ENCODE measurements at places on chromosomes 4 and X. TPM values are rescaled to one million over a fixed set of nuclear protein-coding genes. Genes with fewer than 3 reads are reported as not detected.

The ANXA10 gene
- 0.12 TPM for total RNA-seq

- no peak overlapping the region for H3K27ac ChIP-seq
- H3K4me3 ChIP-seq = no peak overlapping the region
- H3K27me3 ChIP-seq = no peaks in the 10 kb centered on the region
- no peaks in the 10 kb centered on the region for H3K4me1 ChIP-seq
- no peak for DNase-seq
Observed at GRCh38 chr4:73460913-73461522, 20.5 kb upstream of the AFM start.

The PPARGC1A gene
- total RNA-seq = 0.15 TPM

- H3K36me3 ChIP-seq = no peaks in the 10 kb centered on the region
- no peak for DNase-seq
- H3K27ac ChIP-seq = no peak overlapping the region
- no peak overlapping the region for H3K4me3 ChIP-seq
- H3K4me1 ChIP-seq = no peaks in the 10 kb centered on the region
- no peaks in the 10 kb centered on the region for H3K27me3 ChIP-seq
Observed at GRCh38 chrX:97372001-97372766, 488.5 kb downstream of the RPA4 start.

GRCh38 chr4:12545812-12546211 is 938.3 kb downstream of the RAB28 start:
- H3K27ac ChIP-seq = no peak overlapping the region
- DNase-seq = no peak
- no peak overlapping the region for H3K4me3 ChIP-seq
- no peaks in the 10 kb centered on the region for H3K4me1 ChIP-seq
- no peaks in the 10 kb centered on the region for H3K27me3 ChIP-seq
- no peaks in the 10 kb centered on the region for H3K36me3 ChIP-seq

DNA sequence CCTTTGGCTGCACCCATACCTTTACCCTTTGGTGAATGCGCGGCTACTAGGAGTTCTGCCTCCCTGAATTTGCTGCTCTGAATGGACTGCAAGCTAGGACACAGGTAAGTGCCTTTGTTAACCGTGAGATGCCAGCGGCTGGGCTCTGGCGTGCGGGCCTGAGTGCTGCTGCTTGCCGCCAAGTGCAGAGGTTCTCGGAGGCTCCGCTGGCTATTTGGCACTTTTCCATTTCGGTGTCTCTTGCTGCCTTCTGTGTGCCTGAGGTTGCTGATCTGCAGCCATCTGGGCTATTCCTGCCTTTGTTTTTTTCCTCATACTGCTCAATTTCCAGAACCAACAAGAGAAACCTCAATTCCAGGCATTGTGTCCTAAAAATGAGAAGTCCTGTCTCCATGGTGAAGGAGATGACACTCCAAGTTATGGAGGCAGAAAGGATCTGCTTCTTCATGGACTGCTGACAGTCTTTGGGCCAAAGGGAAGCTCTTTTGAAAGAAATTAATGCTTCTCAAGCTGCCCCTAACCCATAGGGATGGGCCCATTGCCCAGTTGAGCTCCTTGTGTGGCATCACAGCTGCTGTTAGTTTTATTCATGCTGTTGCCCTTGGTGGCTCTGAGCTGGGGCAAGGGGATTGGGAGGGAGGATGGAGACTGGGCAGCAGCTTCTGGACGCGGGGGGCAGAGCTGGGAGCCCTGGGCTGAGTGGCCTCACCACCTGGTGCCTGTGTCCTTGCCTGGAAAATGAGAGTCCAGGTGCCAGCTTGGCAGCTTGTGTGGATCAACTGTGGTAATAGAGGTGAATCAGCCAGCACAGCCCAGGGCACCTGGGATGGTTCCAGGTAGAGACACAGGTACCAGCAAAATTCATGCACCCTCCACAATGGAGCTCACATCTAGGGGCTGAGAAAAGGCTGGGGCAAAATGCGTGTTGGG is 3.8 kb upstream of the TBC1D14 start:
- H3K27me3 ChIP-seq = peaks cover 3% of the 10 kb centered on the region
- no peak for DNase-seq
- H3K36me3 ChIP-seq = no peaks in the 10 kb centered on the region
- H3K4me1 ChIP-seq = peaks cover 16% of the 10 kb centered on the region
- no peak overlapping the region for H3K27ac ChIP-seq
- no peak overlapping the region for H3K4me3 ChIP-seq

The SPANXN4 gene
- total RNA-seq = not detected

DNA sequence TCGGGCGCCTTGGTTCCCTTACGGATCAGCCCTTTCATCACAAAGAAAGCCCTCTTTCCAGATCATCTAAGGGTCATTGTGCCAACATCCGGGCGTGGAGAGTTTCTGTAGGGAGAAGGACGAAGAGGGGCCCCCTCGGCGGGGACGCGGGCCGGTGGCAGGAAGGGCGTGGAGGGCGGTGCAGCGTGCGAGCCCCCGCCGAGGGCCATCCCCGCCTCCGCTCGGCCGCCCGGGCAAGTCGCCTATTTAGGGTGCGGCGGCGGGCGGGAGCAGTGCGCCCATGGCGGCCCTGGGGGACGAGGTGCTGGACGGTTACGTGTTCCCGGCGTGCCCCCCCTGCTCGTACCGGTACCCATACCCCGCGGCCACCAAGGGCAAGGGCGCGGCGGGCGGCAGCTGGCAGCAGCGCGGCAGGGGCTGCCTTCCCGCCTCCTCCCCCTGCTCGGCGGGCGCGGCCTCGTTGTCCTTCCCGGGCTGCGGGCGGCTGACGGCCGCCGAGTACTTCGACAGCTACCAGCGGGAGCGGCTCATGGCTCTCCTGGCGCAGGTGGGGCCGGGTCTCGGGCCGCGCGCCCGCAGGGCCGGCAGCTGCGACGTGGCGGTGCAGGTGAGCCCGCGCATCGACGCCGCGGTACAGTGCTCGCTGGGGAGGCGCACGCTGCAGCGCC is at the start of gene ZAR1:
ZAR1 (plus strand) TSS at position 241 of the 668 bp plus-strand sequence; CDS start at position 281, 40 bp downstream.
- no peak within 1 kb of the TSS for H3K27ac ChIP-seq
- H3K4me1 ChIP-seq = no peaks in the 10 kb centered on the region
- no peak within 1 kb of the TSS for H3K4me3 ChIP-seq
- no peak for DNase-seq

GRCh38 chrX:40478474-40479065 is 102.2 kb upstream of the ATP6AP2 start:
- no peaks in the 10 kb centered on the region for H3K36me3 ChIP-seq
- no peak overlapping the region for H3K4me3 ChIP-seq
- no peak for DNase-seq

- H3K4me1 ChIP-seq = no peaks in the 10 kb centered on the region
- H3K27ac ChIP-seq = no peak overlapping the region
- DNase-seq = no peak
- no peaks in the 10 kb centered on the region for H3K27me3 ChIP-seq
Observed at GRCh38 chrX:151552743-151553142, 10.7 kb upstream of the PASD1 start.

DNA sequence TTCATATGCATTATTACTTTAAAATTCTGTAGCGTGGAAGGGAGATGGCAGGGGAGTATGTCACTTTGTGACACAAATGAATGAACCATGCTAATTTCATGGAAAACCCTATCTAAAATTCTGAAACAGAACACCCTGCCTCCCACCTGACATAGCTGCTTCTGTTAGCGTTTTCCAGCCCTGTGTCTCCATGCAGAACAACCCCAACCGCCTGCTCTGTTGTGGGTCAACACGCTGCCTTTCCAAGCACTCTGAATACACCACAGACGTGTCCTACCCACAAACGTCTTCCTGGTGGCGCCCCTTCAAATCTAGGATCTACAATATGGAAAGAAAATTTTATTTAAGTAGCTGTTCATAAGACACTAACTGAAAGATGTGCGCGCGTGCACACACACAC is 238.6 kb downstream of the TRIML1 start:
- DNase-seq = no peak
- no peaks in the 10 kb centered on the region for H3K36me3 ChIP-seq
- H3K27ac ChIP-seq = no peak overlapping the region
- H3K4me1 ChIP-seq = no peaks in the 10 kb centered on the region

DNA sequence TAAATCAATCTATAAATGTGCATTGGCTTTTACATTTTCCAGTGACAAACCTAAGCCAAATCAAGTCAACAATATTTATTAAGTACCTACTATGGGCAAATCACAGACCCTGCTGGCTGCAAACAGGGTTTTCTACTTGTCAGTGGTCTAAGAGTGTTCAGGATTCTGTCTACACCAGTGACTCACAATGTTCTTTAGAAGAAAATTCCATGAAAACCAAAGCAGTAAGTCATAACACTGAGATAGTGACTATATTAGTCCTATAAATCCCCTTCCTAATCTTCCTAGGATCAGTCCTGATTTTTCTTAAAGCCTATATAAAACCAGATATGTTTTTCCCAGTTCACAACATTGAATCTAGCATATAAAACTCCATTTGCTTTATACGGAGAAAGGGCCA is 69.7 kb downstream of the PPP3CA start:
- no peak overlapping the region for H3K4me3 ChIP-seq
- no peaks in the 10 kb centered on the region for H3K36me3 ChIP-seq
- DNase-seq = no peak
- H3K4me1 ChIP-seq = no peaks in the 10 kb centered on the region

GRCh38 chr4:145840162-145840768 is 98.4 kb downstream of the ZNF827 start:
- H3K4me3 ChIP-seq = no peak overlapping the region
- H3K36me3 ChIP-seq = no peaks in the 10 kb centered on the region
- no peaks in the 10 kb centered on the region for H3K27me3 ChIP-seq
- no peaks in the 10 kb centered on the region for H3K4me1 ChIP-seq

- no peak overlapping the region for H3K27ac ChIP-seq
- H3K36me3 ChIP-seq = no peaks in the 10 kb centered on the region
- H3K27me3 ChIP-seq = no peaks in the 10 kb centered on the region
Observed at GRCh38 chr4:117491516-117491915, 406.1 kb upstream of the TRAM1L1 start.

The CXXC4 gene
- total RNA-seq = 4.6 TPM

The RS1 gene
- total RNA-seq = not detected

DNA sequence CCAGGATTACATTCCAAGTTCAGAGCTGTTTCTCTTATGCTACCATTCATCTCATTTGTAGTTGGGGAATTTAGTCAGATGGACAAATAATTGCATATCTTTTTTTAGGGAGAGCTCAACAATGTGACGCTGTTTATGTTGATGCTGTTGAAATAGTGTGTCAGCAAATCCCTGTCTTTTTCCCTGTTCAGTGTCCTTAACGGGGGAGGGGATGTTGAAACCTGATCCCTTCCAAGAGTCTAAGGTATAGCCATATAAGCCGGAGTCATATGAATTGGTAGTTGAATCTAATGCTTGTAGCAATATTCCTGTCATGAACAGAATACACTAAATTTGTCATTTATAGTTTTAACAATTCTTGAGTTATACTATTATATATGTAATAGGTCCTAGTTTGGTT is 293.5 kb upstream of the FAT1 start:
- DNase-seq = no peak
- H3K27ac ChIP-seq = no peak overlapping the region
- no peaks in the 10 kb centered on the region for H3K27me3 ChIP-seq
- no peaks in the 10 kb centered on the region for H3K36me3 ChIP-seq
- H3K4me3 ChIP-seq = no peak overlapping the region
- no peaks in the 10 kb centered on the region for H3K4me1 ChIP-seq

DNA sequence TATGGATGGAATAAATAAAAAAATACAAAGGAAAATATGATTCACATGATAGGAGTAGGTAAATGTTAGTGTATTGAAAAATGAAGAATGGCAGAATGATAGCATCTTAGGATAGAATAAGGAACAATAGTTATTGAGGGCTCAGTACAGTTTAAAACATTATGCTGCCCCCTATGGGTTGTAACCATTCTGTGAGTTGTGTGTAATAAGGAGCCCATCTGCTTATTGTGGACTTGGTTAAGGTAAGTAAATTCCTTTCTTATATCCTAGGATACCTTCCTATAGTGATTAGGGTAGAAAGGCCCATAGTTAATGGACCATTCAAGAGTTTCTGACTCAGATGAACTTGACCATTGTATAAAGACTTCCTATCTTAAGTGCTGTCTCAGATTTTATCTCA is 195.8 kb downstream of the PDHA2 start:
- no peak overlapping the region for H3K4me3 ChIP-seq
- no peaks in the 10 kb centered on the region for H3K27me3 ChIP-seq
- no peaks in the 10 kb centered on the region for H3K36me3 ChIP-seq
- DNase-seq = peak; percentile 22
- H3K4me1 ChIP-seq = no peaks in the 10 kb centered on the region

The ELF4 gene
- 5.5 TPM for total RNA-seq

- no peaks in the 10 kb centered on the region for H3K36me3 ChIP-seq
- H3K27ac ChIP-seq = no peak overlapping the region
- peaks cover 3% of the 10 kb centered on the region for H3K4me1 ChIP-seq
- peak; percentile 40 for DNase-seq
Observed at GRCh38 chr4:56086073-56086541, 137.4 kb downstream of the CEP135 start.

DNA sequence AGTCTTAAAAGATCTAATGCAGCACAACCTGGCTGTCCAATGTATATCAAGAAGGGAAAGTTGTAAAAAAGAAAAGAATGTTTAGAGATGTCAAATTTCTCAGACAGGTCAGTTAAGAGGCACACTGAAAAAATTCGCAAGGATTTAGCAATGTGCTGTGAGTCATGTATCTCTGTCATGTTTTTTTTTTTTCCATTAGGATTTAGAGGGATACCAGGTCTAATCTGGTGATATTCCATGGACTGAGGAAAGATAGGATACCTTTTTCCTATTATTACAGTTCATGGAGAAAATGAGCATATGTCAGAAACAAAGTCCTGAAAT is 815.4 kb upstream of the PCDH10 start:
- no peaks in the 10 kb centered on the region for H3K36me3 ChIP-seq
- no peak for DNase-seq
- no peak overlapping the region for H3K27ac ChIP-seq
- no peaks in the 10 kb centered on the region for H3K4me1 ChIP-seq

DNA sequence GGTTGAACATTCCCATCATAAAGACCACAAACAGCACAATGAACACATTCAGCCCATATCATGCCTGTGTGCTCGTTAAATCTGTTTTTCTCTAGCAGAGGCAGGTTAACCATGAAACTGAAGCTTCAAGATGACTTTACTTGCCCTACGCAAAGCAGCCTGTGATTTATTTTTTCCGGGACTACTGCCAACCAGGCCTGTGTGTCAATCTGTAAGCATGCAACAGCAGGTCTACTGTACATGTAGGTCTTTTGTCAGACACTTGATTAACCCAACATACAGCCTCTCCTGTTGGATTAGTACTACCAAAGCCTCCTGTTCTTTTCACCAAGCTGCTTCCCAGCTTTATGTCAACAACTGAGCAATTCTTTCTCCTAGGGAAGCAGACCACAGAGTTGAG is 85.5 kb upstream of the ACSL1 start:
- no peak overlapping the region for H3K27ac ChIP-seq
- H3K27me3 ChIP-seq = no peaks in the 10 kb centered on the region

Data from SJCRH30 (cell line).